NCI-H510A (cell line): ENCODE measurements at places on chromosomes 1 and 21.

- no peak for DNase-seq
Measured at GRCh38 chr1:225735252-225736149, 42.1 kb upstream of the SRP9 start.

DNA sequence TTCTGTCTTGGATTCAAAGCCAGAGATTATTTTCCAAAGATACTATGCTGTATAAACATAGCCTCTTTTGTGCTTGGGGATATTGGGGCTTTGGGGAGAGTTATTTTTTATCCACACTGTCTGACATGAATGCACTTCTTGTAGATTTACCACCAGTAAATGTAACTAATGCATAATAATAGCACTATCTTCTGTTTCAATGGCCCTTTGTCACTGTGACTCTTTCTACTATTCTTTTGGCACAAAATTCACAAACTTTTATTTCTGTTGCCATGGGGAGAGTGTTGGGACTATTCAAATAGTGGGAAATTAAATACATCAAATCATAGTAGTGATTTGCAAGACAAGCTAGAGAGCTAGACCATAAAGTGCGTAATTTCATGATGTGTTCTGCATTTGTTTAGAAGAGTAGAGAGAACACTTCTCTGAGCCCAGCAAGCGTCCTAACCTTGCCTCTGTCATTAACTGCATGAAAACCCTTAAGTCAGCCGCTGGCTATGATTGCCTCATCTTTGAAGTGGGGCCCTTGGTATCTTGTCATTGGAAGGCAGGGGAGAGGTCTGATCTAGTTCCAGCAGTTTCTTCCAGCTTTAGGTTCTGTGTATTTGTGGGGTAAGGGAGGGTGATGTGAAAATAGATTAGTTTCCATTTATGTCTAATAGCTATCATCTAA, 154.4 kb downstream of the HHAT start:
- DNase-seq, result no peak

DNA sequence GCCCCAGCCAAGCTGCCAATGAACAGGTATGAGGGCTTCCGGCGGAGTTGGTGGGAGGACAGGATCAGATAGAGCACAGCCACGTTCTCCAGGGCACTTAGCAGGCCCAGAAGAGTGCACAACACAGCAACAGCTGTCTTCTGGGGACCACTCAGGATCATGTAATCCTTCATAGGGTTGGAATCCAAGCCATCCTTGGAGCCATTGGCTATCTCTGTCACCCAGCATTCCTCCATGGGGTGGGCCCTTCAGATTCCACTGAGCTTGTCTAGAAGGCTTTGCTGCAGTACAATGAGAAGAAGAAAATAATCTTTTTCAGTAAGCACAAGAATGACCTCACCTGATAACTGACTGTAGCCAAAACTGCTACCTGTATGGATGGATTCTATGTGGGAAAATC, 7.3 kb upstream of the FUCA1 start:
- no peak for DNase-seq

DNA sequence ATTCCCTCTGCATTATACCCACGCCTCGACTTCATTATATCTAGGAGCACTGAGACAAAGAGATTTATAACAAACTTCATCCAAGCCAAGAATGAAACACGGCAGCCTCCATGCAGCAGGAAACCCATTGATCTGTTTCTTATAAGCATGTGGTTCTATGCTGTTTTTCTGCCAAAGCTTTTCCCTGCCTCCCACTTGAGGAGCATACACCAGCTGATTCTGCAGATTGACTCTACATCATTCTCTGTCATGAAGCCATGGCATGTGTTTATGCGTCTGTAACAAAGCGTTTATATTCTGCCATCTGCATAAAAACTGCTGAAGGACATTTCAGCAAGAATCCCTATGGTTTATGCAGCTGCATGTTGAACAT, 102.0 kb downstream of the CYYR1 start:
- DNase-seq, result no peak

- DNase-seq, result no peak
Measured at GRCh38 chr1:234315091-234315541, 58.1 kb upstream of the COA6 start.

GRCh38 chr1:152946651-152947256, at the start of gene SPRR5:
Gene SPRR5, plus strand, starts transcription at chr1:152947206. Its CDS starts 1,349 bp downstream, at chr1:152948555.
- DNase-seq, result no peak

- no peak for DNase-seq
Measured at GRCh38 chr1:171286032-171286705, 27.8 kb upstream of the FMO4 start.

DNA sequence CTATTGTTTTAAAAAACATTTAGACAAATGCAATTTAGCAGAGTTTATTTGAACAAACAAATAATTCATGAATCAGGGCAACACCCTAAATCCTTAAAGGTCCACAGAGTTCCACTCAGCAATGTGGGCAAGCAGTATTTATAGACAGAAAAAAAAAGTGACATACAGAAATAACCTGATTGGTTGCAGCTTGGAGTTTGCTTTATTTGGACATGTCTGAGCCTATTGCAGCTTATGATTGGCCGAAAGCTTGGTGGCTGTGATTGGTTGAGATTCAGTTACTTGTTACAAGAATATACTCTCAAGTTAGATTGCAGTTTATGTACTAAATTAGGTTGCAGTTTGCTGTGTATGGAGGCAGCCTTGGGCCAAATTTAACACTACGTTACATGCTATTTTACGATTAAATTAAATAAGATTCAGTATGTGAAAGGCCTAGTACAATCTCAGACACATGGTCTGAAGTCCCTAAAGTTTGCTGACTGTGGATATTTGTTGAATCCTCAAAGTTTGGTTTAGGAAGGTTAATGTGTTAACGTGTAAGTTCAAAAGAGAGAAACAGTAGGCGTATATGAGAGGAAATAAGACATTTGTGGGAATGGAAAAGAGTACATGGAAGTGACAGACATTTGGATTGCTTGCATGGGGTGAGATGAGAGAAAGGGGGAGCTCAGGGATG, 6.9 kb upstream of the CAMSAP2 start:
- DNase-seq, result no peak

DNA sequence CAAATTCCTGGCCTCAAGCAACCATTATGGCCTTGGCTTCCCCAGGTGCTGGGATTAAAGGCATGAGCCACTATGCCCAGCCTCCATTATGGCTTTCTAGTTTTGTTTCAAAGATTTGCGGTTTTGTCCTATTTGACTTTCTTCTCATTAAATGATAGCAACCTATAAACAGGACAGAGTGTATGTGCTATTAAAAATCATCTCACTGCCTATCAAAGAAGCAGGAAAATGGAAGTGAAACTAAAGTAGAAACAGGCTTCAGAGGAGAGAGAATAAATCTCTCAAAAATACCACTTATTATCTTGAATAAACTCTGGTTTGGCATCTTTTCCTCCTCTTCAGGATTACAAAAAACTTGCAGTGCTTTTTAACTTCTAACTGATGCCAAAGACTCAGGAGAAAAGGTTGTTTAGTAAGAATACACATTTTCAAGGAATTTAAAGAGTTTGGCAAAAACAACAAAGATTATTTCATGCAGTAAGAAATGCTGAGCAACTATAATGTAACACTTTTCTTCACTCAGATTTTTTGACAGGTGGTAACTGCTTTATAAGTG, 28.7 kb downstream of the ACBD3 start:
- DNase-seq, result no peak

DNA sequence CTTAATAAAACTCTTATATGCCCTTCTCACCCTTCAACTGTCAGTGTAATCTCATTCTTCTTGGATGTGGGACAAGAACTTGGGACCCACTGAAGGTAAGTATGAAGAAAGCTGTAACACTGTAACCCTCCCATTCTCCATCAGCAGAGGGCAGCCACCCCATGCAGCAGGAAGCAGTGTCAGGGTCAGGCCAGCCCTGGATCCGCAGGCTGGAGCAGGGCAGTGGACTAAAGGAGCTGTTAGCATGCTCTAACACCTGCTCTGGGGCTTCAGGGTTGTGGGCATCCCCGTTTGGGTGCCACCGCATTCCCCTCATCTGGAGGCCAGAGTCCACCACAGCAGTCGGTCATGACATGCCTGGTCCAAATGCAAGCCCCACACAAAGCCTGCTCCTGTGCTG, 156.5 kb downstream of the HIVEP3 start:
- DNase-seq, result no peak

GRCh38 chr1:208153386-208153785, 90.8 kb downstream of the PLXNA2 start:
- no peak for DNase-seq
